ENCODE measurements at places on chromosomes 7 and 10.

DNA sequence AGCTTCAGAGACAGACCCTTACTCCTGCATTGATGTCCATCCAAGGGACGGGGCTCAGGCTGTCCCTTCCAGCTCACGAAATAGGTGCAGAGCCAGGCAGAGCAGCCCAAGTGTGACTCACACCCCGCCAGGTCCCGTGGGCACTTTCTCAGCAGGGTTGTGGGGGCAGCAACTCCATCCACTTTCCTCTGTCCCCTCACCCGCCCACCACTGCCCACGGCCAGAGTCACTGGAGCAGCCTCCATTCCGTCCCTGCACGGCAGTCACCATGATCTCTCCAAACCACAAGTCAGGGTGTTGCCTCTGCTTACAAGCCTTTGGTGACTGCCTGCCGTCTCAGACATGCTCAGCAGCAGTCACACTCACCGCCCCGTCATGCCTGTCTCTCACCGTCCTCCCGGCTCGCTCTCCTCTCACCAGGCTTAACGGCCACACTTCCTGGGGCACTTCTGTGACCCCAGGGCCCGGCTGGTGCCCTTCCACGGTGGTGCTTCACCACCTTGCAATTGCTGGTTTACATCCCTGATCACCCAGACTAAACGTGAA is 39.3 kb downstream of the CALML3 start:
- DNase-seq = no peak

GRCh38 chr7:130386876-130387275 is 6.6 kb downstream of the CPA1 start:
- DNase-seq = no peak

GRCh38 chr7:36013246-36014014 is 139.6 kb upstream of the EEPD1 start:
- peak; percentile 17 for DNase-seq

- no peak for DNase-seq
Observed at GRCh38 chr7:105250239-105250638, 138.5 kb downstream of the SRPK2 start.

DNA sequence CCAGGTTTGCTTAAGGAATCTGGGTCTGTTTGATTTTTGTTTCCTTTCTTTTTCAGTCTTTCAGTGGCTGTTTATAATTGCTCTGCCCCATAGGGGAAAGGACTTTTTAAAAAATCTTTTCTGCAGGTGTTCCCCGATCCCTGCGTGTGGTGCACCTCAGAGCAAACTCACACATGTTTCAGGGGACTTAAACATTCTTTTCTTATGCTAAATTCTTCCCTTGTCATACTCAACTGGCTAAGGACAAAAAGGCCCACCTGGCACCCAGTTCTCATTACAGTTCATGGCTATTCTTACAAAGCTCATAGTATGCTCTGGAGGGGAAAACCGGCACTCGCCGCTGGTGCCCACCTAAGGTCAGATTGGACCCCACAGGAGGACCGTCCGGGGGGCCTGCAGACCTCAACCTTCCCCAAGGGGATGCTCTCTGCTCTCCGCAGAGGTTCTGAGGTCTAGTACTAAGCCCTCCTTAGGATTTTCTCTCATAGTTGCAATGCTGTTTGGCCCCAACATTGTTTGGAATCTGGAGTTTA is 220.3 kb downstream of the HGF start:
- no peak for DNase-seq

GRCh38 chr10:130049987-130050386 is 60.6 kb downstream of the C10orf143 start:
- DNase-seq = no peak

- DNase-seq = no peak
Observed at GRCh38 chr7:33770576-33770975, 134.8 kb upstream of the BMPER start.

DNA sequence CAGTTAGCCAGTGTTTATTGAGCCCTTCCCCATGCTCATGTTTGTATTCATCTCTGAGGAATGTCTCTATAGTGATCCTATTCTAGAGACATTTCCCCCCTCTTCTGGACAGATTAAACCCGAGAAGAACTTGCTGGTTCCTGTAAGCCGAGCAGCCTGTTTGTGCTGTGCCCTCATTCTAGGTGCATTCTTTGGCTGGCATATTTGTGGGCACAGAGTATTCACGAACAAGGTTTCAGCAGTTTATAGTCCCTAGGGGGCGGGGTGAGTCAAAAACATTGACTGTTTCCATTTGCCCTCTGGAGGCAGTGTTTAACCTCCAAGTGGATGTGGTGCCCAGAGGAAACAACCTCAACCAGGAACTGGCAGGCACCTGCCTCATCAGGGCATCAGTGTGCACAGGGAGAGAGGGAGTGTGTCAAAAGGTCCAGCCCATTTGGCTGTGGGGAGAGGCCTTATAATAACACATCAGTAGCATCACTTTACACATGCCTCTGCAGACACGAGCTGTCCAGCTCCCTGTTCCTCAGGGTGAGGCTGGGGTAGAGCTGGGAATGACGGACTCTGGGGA is 273.3 kb upstream of the LRGUK start:
- DNase-seq = peak; percentile 76

DNA sequence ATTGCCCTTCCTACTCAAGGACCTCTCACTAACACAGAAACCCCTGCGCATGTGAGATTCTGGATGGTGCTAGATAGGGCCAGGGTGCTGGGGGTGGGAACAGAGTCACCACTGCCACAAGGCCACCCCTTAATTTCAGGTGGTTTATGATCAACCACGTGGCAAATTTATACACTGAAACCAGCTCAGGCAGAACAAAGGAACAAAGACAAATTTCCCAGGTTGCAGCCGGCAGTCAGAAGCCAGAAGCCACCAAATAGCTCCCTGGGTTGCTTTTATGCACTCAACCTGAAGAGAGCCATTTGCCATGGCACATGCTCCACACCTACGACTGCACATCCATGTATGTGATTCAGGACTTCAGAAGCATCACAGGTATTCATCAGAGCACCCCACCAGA is 2.5 kb downstream of the VOPP1 start:
- DNase-seq = no peak

GRCh38 chr7:141915565-141915964 is 634 bp upstream of the OR9A4 start:
- no peak for DNase-seq

DNA sequence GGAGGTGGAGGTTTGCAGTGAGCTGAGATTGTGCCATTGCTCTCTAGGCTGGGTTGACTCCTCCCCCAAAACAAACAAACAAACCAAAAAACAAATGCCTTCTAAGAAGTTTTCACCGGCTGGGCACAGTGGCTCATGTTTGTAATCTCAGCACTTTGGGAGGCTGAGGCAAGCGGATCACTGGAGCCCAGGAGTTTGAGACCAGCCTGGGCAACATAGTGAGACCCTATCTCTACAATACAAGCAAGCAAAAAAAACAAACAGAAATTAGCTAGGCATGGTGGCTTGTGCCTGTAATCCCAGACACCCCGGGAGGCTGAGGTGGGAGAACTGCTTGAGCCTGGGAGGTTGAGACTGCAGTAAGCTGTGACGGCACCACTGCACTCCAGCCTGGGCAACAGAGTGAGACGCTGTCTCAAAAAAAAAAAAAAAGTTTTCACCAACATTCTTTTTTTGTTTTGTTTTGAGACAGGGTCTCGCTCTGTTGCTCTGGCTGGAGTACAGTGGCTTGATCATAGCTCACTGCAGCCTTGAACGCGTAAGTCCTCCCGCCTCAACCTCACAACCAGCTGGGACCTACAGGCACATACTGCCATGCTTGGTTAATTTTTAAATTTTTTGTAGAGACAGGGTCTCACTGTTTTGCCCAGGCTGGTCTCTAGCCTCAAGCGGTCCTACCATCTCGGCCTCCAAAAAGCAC is 1.3 kb upstream of the ZAN start:
- DNase-seq = no peak

GRCh38 chr7:64494912-64495461 is 67.9 kb downstream of the ZNF680 start:
- DNase-seq = no peak

DNA sequence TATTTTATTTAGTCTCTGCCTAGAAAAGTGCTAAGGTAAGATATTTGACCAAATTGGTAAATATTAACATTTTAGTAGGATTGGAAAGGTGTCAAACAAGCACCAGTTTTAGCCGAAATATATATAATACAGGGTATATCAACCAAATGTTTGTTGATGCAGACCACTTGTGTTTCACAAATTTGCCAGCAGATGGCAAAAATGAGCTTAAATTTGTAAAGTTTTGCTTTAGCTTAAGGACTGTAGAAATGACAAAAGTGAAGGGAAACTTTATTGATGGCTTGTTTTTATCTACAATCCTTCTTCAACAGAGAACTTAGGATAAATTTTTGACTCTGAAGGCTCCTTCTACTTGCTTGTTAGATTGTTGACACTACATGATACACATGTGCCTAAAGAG is 4.8 kb upstream of the POLR1F start:
- no peak for DNase-seq

DNA sequence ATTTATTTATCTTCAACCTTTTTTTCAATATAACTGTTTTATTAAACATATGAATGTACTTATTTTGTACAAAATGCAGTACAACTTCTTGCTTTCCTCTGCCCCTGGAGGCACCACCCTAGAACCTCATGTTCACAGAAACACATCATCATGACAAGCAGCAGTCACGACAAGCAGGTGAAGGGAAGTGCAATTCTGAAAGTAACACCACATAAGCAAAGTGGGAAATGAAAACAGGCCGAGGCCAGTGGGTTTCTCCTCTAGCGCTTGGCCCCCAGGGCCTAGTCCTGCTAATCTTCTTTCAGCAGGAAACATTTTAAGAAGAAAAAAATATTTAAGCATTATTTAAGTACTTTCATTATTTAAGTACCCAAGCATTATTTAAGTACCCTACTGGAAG is 598.1 kb downstream of the SH2D4B start:
- DNase-seq = no peak

GRCh38 chr7:74329225-74329624 is 40.0 kb downstream of the CLIP2 start:
- no peak for DNase-seq

DNA sequence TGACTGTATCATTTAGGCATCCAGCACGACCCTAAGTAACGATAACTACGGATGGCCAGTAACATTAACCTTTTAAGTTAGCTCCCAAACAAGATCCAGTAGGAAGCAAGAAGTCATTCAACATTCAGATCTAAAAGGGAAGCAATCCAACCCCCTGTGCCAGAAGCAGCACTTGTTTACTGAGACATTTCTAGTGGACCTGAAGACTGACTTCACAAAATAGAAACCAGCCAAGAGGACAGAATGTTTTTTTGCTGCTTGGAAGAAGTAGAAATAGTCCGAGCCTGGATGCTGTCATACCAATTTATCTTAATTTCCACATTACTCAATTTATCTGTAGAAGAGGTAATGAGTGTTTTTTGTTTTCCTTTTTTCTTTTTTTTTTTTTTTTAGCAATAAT is 88.0 kb upstream of the CTTNBP2 start:
- DNase-seq = no peak

DNA sequence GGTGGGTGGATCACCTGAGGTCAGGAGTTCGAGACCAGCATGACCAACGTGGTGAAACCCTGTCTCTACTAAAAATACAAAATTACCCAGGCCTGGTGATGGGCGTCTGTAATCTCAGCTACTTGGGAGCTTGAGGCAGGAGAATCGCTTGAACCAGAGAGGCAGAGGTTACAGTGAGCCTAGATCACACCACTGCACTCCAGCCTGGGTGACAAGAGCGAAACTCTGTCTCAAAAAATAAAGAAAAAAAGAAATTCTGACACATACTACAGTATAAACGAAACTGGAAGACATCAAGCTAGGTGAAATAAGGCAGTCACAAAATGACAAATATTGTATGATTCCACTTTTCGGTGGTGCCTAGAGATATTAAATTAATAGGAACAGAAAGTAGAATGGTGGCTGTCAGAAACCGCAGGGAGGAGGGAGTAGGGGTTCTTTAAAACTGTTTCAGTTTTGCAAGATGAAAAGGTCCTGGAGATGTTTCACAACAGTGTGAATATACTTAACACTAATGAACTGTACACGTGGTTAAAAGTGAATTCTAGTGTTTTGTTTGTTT is 23.2 kb downstream of the PILRA start:
- no peak for DNase-seq

DNA sequence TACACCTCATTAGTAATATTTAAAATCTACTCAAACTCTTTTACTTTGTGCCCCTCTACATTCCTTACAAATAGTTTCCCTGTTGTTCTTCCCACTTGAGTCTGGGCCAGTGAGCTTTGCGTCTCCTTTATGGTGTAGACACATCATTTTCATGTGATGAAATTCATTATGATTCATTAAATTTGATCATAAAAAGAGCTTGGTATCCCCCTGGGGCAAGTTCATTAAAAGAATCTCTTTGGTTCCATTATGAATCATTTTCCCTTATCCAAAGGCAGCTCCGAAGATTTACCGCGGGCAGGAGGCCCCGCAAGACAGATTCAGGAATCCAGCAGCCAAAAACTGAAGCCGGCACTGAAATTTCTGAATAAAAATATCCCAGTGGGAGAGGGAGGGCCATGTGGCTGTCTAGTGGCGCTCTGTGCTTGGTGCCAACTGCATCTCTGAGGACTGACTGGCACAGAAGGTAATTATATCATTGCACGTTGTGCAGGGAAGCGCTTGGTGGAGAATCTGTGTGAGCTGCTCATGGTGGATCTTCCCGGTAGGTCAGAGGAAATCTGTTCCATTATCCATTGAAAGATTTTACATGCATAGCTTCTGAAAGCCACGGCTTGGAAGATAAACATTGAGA is 151.4 kb upstream of the PITRM1 start:
- DNase-seq = peak; percentile 71

- no peak for DNase-seq
Observed at GRCh38 chr10:35613597-35614226, 8.6 kb downstream of the GJD4 start.

GRCh38 chr10:93752761-93753160 is 5.0 kb upstream of the LGI1 start:
- no peak for DNase-seq

- DNase-seq = no peak
Observed at GRCh38 chr7:46054272-46054671, 133.2 kb upstream of the IGFBP3 start.

GRCh38 chr7:40315277-40315676 is 180.5 kb downstream of the SUGCT start:
- no peak for DNase-seq

GRCh38 chr10:16606421-16606820 is 84.7 kb upstream of the C1QL3 start:
- DNase-seq = no peak

DNA sequence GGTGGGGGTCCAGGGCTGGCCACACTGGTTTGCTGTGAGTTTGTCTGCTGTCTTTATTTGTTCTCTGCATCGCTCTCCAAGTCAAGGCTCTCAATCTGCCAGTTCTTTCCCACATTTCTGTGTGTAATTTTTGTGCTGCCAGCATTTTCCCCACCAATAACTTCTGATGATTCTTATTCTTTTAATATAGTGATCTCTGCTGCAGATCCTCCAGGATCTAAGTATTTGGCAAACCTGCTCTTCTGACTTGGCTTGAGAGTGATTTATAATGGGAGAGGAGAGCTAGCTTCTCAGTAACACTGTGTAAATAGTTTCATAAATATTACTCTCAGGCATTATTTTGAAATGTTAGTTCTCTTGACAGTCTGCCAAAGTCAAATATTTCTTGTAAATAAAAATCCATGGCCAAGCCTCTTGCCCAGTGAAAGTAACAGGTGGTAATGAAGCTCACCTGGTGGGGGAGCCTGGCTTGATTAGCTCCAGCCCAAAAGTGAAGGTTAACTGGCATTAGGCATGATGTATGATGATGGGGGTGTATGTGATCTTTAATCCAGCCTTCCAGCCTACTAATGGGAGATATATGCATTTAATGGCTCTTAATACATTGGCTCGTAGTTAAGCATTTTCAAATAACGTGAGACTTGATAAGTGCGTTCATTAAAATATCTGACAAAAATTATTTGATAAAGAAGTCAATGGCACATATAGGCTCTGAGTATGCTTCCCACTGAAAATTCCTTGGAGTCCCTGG is 1055.9 kb downstream of the KCNMA1 start:
- no peak for DNase-seq
